ENCODE measurements at places on chromosomes 7 and 10. TPM values are rescaled to one million over a fixed set of nuclear protein-coding genes. Genes with fewer than 3 reads are reported as not detected.

The FXYD4 gene
- not detected for total RNA-seq

The HOXA5 gene
- not detected for total RNA-seq

The AKR1C4 gene
- total RNA-seq = not detected

The BTBD16 gene
- total RNA-seq = not detected

The C1QL3 gene
- total RNA-seq = 20.6 TPM

The SEPTIN7 gene
- 370 TPM for total RNA-seq

The PON1 gene
- total RNA-seq = not detected

The LAMB1 gene
- total RNA-seq = 31.4 TPM

The CYP2E1 gene
- 10.5 TPM for total RNA-seq

The LIPK gene
- total RNA-seq = not detected

The COL28A1 gene
- total RNA-seq = 0.62 TPM

The DENND2A gene
- total RNA-seq = 16.4 TPM
